Stomach (tissue), 19 donors: ENCODE measurements at places on chromosomes 2 and 18. TPM values are rescaled to one million over a fixed set of nuclear protein-coding genes. Genes with fewer than 3 reads are reported as not detected.

- no peak for DNase-seq
Observed at GRCh38 chr18:64116571-64117175, 32.2 kb downstream of the LINC00305 start.

DNA sequence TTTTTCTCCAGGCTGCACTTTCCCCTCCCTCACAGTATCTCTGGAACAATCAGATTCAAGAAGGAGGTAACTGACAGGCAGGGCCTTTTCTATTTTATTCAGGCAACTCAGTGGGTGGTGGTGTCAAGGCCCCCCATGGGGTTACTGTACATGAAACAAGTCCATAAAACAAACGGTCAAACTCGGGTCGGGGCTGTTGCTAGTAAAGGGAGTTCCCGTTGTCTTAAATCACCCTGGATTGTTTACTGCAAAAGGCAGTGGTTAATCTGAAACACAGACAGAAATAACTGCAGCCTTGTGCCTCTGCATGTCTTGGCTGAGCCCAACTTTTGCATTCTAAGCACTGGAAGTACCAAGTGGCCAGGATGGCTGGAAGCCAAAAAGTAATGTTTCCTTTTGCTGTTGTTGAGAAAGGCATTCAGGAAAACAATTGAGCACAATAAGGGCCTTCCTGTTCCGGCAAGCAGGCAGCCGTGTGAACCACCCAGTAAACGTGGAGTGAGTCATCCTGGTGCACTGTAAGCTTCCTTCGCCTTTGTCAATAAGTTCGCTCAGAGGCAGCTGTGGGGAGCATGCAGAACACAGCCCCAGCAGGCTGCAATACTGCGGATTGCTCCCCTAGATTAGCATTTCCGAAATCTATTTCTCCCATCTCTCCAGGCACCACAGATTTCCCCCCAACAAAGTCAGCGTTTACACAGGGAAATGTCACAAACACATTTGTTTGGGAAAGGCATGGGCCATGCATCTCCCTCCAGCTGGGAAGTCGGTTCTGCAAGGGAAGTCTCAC, 149.6 kb downstream of the IRS1 start:
- peak; percentile 94 for DNase-seq

DNA sequence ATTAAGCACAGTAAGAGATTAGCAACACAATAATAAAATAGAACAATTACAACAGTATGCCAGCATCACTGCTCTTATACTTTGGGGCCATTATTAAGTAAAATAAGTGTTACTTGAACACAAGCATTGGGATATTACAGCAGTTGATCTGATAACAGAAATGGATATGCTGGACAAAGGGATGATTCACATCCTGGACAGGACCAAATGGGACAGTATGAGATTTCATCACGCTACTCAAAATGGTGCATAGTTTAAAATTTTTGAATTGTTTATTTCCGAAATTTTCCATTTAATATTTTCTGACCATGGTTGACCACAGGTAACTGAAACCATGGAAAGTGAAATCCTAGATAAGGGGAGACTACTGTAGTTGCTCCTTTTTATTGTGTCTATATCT, 138.2 kb downstream of the UBR3 start:
- no peak for DNase-seq

VWC2L gene
- not detected for polyA plus RNA-seq

FARSB gene
- polyA plus RNA-seq = 17.5 TPM

THSD7B gene
- 0.05 TPM for polyA plus RNA-seq

MROH2A gene
- 1.1 TPM for polyA plus RNA-seq

ZNF407 gene
- 2.4 TPM for polyA plus RNA-seq

REEP1 gene
- 3.0 TPM for polyA plus RNA-seq

TMEM163 gene
- 2.6 TPM for polyA plus RNA-seq

TCF23 gene
- not detected for polyA plus RNA-seq
